ENCODE measurements at places on chromosomes 2 and 18.

GRCh38 chr2:30655660-30656059 is 151.6 kb downstream of the CAPN13 start:
- no peak for DNase-seq

DNA sequence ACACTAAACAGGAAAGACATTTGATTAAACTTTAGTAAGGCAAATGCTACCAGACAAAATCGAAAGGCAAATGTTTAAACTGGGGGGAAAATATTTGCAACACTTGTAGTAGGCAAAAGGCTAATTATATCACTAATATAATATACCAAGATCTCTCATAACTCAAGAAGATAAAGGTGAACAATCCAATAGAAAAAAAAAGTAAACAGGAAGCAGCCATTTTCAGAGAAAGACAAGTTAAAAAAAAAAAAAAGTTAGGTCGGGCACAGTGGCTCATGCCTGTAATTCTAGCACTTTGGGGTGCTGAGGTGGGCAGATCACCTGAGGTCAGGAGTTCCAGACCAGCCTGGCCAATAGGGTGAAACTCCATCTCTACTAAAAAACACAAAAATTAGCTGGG is 4.4 kb upstream of the ACTG2 start:
- DNase-seq: no peak

DNA sequence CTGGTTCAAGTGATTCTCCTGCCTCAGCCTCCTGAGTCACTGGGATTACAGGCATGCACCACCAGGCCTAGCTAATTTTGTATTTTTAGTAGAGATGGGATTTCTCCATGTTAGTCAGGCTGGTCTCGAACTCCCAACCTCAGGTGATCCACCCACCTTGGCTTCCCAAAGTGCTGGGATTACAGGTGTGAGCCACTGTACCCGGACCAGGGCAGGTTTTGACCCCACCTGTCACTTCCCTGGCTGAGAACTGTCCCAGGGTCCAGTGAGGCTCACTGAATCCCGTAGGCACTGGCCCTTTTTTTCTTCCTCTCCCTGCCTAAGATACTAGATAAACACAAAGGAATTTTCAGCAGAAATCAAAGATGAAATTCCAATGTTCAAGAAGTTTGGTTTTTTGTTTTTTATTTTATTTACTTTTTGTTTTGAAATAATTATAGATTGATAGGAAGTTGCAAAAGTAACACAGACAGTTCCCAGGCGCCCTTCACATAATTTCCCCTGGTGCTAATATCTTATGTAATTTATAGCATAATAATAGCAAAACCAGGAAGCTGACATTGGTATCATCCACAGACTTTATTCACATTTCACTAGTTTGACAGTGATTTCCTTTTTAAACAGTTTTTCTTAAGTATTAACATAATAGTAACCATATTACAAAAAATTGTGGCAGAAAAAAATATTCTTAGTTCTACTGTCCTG is 52.4 kb upstream of the B3GNT7 start:
- DNase-seq: no peak

GRCh38 chr2:184577743-184578142 is 20.6 kb upstream of the ZNF804A start:
- DNase-seq: no peak

Data from NCI-H1694 (cell line).